Activated naive CD8-positive, alpha-beta T cell treated with anti-CD3 and anti-CD28 coated beads for 36 hours (primary cell): ENCODE measurements at places on chromosomes 5 and 9. TPM values are rescaled to one million over a fixed set of nuclear protein-coding genes. Genes with fewer than 3 reads are reported as not detected.

DNA sequence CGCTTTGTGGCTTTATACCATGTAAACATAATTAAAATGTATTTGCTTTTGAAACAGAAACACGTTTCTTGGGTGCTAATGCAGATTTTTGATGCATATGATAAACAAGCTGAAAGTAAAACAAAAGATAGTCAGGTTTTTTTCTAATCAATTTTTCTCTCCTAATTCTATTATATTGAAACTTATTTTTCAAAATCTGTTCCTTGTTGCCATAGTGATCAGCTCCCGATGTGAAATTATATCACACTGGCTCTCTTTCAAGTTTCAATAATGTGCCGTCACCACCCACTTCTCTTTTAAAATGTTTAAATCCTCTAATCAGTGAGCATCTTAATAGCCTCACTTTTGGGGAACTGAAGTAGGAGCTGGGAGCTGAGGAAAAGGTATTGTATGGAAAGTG is 36.4 kb upstream of the DAPK1 start:
- DNase-seq: no peak

- DNase-seq: no peak
Measured at GRCh38 chr9:8962084-8962483, 1162.5 kb upstream of the DMAC1 start.

DNA sequence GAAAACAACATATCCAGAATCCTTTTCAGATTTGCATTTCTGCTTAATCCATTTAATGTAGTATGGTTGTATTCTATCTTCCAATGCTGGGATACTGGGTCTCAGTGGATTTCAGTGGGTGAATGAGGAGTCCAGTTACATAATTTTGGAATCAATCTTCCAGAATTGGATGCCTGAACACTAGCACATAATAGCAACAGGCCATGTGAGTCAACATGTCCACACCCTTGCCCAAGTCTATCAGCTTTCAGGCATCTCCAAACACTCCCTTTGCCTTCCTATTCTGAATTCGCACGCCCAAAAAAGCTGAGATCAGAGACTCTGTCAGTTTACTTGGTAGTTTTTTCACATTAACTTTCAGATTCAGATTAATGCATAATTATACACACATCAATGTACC is 202.6 kb downstream of the TSSK1B start:
- no peak for DNase-seq

DNA sequence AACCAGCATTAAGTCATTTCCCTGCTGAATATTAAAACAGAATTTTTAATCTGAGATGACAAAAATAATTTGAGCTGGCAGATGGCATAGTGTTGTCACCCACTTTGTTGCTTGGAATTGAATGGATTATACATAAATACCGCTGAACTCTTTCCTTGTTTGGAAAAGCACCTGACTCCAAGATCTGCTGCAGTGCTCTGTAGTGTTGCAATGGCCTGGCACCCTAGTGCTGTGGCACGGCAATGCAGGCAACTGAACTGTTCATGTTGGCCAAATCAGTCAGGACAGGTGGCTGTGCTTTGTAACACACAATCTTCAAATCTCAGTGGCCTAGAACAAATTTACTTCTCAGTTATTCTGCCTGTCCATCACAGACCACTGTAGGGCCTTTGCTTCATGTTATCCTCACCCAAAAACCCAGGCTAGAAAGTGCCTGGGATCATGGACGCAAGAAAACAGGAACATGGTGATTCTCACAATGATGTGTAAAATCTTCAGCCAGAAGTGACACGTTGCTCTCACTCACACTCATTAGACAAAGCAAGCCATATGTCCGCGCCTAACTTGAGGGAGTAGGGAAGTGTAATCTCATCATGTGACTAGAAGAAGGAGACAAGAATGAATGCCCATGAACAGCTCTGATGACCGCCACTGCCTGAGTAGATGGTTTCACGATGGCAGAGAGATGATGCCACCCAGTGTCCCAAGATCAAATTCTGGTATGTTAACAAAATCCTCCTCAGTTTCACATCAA is 191.9 kb upstream of the PUM3 start:
- DNase-seq: no peak

The SIT1 gene
- 67.7 TPM for total RNA-seq

The PCDHGA8 gene
- not detected for total RNA-seq

GRCh38 chr9:134491196-134491835 is 150.3 kb upstream of the COL5A1 start:
- no peak for DNase-seq

- DNase-seq: no peak
Measured at GRCh38 chr9:106588626-106589025, 274.3 kb upstream of the ZNF462 start.

The CCDC152 gene
- total RNA-seq: 18.1 TPM

- peak; percentile 26 for DNase-seq
Measured at GRCh38 chr9:86099701-86100364, 475 bp upstream of the GOLM1 start.

- no peak for DNase-seq
Measured at GRCh38 chr5:43619911-43620310, 16.9 kb downstream of the NNT start.

The SOHLH1 gene
- not detected for total RNA-seq

DNA sequence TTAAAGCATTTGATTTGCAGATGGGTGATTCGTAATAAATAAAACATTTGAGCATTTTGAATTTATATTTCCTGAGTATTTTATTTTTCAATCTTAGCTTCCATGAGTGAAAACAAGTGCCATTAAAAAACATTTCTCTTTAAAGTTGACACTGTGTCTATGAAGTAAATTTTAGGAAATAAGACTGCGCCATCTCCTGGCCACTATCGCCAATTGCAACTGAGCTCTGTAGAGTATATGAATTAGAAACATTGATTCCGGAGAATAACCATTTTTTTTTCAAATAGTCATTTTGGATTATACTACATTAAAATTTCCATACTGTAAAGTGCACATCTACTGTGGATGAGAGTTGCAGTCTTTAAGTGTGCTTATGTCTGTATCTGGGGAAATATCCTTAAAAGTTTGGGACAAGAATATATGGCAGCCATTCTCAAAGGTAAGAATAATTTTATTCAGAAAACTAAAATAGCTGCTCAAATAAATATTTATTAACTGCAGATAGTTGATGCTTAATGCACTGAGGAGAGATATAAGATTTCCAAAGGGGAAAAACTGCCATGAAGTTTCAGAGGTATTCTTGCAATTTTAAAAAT is 5.9 kb downstream of the DMRTA1 start:
- DNase-seq: peak; percentile 26

- DNase-seq: no peak
Measured at GRCh38 chr9:26524267-26524666, 368.3 kb downstream of the CAAP1 start.

GRCh38 chr9:109046346-109046745 is 33.0 kb upstream of the CTNNAL1 start:
- DNase-seq: no peak

DNA sequence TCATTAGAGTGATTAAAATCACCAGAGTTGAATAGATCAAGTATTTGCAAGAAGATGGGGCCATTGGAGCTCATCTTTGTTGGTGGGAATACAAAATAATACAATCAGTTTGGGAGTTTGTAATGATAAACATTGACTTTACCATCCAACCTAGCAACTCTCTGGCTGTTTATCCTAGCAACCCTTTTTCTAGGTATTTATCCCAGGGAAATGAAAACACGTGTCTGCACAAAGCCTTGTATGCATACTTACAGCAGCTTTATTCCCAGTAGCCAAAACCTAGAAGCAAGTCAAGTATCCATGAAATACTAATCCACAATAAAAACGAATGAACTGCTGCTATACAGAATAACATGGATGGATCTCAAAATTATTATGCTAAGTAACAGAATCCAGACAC is 152.7 kb upstream of the DAB2 start:
- no peak for DNase-seq

The SPATA9 gene
- not detected for total RNA-seq

- peak; percentile 53 for DNase-seq
Measured at GRCh38 chr9:126558051-126558665, 55.6 kb upstream of the LMX1B start.

The PALM2AKAP2 gene
- total RNA-seq: not detected

- DNase-seq: no peak
Measured at GRCh38 chr9:68822596-68823165, 117.6 kb downstream of the PIP5K1B start.

DNA sequence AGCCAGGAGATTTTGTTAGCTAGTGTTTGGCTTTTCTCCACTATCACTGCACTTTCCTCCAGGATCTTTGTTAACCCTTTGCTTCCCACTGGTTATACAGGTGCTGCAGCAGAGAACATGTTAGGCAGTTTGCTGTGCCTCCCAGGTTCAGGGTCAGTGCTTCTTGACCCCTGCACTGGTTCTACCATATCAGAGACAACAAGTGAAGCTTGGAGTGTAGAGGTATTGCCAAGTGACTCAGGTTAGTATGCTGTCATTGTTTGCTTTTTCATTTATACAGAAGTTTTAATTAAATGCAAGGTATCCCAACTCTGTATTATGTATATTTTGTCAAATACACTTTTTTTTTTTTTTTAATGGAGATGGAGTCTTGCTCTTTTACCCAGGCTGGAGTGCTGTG is 68.4 kb downstream of the GAPVD1 start:
- DNase-seq: no peak

The NUTM2G gene
- not detected for total RNA-seq

DNA sequence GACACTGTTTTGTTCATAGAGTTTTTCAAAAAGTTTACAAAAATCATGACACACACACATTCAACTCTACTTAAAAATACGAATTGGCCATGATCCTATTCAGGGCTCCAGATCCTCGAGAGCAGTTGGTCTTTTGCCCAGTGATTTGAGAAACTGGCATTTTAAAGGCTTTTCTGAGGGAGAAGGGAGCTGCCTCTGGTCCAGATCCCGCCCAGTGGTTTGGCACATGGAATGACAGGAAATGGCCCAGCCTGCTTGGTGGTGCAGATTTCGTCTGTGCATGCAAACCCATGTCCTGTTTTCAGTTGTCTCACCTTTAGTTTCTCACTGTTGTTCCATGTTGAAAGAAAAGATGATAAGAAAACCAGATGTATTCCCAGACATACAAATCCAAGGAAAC is 3.6 kb downstream of the CAMK4 start:
- DNase-seq: no peak

- no peak for DNase-seq
Measured at GRCh38 chr5:66931651-66932050, 264.9 kb downstream of the CD180 start.

The HMCN2 gene
- not detected for total RNA-seq

The ZNF883 gene
- total RNA-seq: 1.9 TPM

DNA sequence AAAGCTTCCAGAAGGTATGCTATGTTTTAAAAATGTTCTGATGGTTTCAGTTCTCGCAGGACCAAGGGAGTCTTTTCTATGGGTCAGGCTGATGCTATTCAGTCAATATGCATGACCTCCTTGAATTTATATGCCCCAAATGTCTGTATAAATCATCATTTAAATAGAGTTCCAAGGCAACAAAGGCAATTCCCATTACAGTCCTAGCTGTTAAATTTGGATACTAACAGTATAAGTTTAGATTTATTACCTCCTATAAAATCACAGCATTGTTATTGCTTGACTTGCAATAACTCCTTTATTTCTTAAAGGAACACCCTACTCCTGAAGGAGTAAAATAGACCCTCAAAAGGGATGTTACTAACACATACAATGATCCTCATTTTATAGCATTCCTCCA is 387.7 kb upstream of the CHD1 start:
- DNase-seq: no peak

DNA sequence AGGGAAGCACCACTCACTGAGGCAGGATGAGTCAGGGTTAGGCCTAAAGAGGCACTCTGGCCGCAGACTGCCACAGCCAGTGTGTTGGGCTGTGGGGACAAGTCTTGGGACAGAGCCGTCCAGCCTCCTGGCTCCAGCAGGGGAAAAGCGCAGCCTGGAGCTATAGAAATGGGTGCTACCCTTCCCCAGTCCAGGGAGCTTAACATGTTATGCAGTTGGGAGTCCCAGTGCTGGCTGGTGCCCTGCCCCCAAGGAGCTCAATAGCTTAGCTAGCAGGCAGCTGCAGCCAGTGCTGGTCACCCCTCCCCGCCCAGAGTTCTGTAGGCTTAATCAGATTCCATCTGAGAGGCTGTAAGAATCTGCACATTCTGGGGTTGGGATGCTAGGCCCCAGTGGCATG is 399.6 kb upstream of the TUSC1 start:
- no peak for DNase-seq

DNA sequence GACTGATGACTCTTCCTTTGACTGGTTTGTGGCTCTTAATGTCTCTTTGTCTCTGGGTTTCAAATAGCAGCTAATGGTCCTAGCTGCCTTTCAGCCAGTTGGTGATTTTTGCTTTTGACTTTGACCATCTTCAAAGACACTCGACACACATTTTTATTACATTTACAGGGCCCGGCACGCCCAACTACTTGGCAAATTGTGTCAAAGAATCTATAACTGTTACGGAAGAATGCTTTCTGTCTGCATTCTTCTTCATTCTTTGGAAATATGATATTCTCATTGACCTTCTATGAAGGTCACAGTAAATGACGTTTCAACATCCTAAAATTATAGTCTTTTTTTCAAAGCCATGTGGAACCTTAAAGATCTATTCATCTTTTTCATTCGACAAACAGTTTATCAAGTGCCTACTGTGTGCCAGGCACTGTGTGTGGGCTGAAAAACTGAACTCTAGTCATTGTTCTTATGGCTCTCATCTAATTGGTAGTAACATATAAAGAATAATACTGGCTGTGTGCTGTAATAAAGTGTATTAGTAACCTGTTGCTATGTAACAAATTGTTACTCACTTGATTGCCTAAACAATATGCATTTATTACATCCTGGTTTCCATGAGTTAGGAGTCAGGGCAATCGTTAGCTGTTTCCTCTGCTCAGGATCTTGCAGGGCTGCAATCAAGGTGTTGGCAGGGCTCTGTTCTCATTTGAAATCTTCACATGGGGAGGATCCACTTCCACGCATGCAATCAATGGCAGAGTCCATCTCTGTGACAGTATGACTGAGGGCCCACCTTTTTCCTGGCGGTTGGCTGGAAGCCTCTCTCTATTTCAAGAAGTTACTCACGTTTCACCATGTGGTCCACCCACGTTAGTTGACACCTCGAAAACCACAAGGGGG is 7.0 kb upstream of the WHRN start:
- DNase-seq: no peak

GRCh38 chr9:85727500-85727899 is 14.3 kb downstream of the AGTPBP1 start:
- DNase-seq: no peak

DNA sequence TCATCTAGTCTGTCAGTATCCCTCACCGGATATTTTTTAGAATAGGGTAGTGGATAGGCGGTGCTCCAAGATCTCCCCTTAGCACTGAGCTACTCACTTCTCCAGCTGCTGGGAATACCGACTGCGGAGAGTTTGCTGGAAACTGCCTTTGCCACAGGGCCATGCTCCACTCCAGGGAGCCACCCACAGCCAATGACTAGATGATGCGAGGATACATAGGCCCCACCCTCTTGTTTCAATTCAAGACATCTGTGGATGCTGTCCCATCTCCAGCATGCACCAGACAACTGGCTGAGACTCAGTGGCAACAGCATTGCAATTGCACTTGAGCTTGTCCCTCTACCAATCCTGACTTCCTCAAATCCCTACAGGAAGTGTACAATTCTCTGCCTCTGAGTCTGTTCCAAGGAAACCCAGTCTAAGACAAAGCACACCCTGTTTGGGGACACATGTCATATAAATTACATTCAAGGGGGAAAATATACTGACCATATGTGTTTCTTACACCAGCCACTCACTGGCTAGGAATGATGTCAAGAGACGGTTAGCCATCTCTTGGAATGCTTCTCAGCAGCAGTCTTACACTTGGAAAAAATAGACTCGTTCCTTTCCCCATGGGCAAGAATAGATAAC is 312.6 kb upstream of the KIF2A start:
- no peak for DNase-seq

GRCh38 chr5:83608122-83608521 is 112.5 kb downstream of the HAPLN1 start:
- DNase-seq: no peak
